ENCODE measurements at places on chromosomes 1 and 21. TPM values are rescaled to one million over a fixed set of nuclear protein-coding genes. Genes with fewer than 3 reads are reported as not detected.

OXCT2 gene
- total RNA-seq: 0.47 TPM

EPHA8 gene
- not detected for total RNA-seq

DNA sequence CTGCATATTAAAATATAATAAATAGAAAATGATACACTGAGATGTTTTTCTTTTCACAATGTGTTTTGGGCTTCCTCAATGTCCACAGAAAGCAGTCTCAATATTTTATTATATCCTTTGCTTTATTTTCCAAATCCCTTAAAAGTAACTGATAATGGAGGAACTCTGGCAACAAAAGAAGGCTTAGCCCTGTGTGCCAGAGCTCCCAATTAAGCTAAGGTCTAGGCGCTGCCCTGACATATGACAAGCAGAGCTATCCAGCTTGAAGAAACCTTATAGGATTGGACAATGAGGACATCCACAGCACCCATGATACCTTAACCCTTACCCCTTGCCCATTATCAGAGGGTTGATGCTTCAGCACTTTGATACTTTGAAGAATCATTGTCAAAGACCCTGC is 12.9 kb upstream of the SHCBP1L start:
- H3K27ac ChIP-seq: no peak overlapping the region
- no peaks in the 10 kb centered on the region for H3K4me1 ChIP-seq
- peaks cover 29% of the 10 kb centered on the region for H3K27me3 ChIP-seq
- H3K4me3 ChIP-seq: no peak overlapping the region
- H3K36me3 ChIP-seq: no peaks in the 10 kb centered on the region

- no peak for DNase-seq
- H3K4me1 ChIP-seq: no peaks in the 10 kb centered on the region
- no peak overlapping the region for H3K27ac ChIP-seq
- no peaks in the 10 kb centered on the region for H3K36me3 ChIP-seq
- H3K27me3 ChIP-seq: no peaks in the 10 kb centered on the region
- H3K4me3 ChIP-seq: no peak overlapping the region
These were observed 999.8 kb upstream of the NCAM2 start for GRCh38 chr21:19998453-19998852.
